Jurkat, Clone E6-1 (cell line): ENCODE measurements at places on chromosomes 13 and 19.

DNA sequence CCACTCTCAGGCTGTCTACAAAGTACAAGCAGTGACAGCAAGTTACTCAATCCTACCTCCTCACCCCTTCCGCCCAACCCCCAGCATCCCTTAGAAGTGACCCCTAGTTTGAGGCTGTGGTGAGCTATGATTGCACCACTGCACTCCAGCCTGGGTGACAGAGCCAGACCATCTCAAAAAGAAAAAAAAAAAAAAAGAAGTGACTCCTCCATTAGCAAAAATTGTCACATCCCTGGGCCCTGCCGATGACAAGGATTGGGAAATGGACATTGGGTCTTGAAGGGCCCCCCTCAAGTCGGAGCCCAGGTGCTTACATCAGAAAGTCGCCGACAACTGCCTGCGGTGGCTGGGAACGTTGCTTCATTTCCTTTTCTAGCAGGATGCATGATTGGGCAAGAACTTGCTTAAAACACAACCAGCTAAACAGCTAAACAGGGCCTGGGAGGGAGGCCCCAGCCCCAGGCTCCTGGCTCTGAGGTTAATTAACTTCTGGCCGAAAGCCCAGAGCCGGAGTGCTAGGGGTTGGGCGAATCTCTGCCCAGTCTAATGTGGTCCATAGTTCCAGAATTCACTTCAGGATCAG lies 15.3 kb downstream of the RAB3D start:
- DNase-seq: peak; percentile 96

DNA sequence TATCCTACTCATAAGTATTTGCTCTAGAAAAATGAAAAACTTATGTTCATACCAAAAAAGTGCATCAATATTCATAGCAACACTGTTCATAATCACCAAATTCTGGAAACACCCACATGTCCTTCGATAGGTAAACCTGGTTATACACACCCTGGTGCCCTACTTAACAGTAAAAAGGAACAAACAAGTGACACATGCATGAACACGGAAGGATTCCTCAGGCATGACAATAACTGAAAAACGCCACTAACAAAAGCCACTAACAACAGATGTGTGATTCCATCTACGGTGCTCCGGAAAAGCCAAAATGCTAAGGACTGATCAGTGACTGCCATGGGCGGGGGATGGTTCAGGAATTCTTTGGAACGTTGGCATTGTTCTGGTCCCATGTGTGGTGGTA lies 65.5 kb downstream of the STK24 start:
- no peak for DNase-seq

DNA sequence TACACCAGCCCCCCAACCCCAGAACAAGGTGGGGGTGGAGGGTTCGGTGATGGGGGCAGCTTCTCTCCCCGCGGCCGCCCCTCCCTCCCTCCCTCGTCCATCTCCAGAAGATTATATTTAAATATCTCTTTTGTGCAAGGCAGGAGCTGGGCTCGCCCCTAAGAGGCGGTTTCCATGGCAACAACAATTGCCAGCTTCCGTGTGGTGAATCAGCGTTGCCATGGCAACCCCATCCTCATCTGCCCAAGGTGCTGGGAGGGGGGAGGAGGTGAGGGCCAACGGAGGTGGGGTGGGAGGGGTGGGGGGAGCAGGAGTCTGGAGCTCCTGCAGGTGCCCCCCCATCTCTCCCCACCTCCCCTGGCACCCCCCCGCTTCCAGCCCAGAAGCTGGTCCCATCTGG lies 46.4 kb downstream of the CELF5 start:
- peak; percentile 74 for DNase-seq

GRCh38 chr13:113631341-113632095 lies 26.5 kb downstream of the ATP4B start:
- no peak for DNase-seq

GRCh38 chr19:48568345-48568886 lies 16.4 kb downstream of the SULT2B1 start:
- no peak for DNase-seq

GRCh38 chr13:39612023-39612637 lies 9.1 kb upstream of the LHFPL6 start:
- DNase-seq: peak; percentile 54

- DNase-seq: no peak
Observed at GRCh38 chr19:11657307-11657706, 60.0 kb downstream of the ZNF627 start.

GRCh38 chr13:51246418-51247277 lies 24.4 kb downstream of the FAM124A start:
- no peak for DNase-seq

GRCh38 chr19:7921302-7921966 lies 1.3 kb downstream of the SNAPC2 start:
- no peak for DNase-seq

- DNase-seq: no peak
Observed at GRCh38 chr13:113601166-113602070, 16.9 kb downstream of the TFDP1 start.

DNA sequence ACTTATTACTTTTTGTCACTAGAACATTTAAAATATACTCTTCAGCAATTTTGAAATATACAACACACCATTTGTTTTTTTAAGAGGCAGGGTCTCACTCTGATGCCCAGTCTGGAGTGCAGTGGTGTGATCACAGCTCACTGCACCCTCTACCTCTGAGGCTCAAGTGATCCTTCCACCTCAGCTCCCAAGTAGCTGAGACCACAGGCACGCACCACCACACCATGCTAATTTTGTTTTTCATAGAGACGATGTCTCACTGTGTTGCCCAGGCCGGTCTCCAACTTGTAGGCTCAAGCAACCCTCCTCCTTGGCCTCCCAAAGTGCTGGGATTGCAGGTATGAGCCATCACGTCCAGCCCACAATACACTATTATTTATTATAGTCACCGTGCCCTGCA lies 2.6 kb downstream of the IGFL2 start:
- DNase-seq: no peak

GRCh38 chr19:37932985-37933936 lies 26.3 kb downstream of the SIPA1L3 start:
- DNase-seq: no peak

GRCh38 chr13:60213236-60213744 lies 49.6 kb upstream of the DIAPH3 start:
- no peak for DNase-seq

- DNase-seq: no peak
Observed at GRCh38 chr19:307793-308420, 16.7 kb upstream of the PLPP2 start.

GRCh38 chr13:48144413-48145035 lies 49.6 kb upstream of the MED4 start:
- no peak for DNase-seq

DNA sequence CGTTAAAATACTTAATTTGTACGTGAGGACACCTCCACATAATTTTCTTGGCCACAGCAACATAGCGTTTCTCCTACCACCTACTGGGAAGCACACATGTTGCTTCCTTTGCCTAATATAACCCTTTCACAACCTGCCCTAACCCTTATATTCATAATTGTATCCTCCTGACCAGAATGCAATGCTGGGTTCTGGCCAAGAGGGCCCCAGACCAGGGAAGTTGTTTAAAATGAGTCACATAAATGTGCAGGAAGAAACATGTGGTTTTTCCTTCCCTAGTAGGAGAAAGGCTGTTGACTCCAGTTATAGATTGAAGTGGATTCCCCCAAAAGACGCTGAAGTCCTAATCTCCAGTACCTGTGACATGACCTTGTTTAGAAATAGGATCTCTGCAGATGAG lies 187.3 kb downstream of the NUFIP1 start:
- DNase-seq: no peak

DNA sequence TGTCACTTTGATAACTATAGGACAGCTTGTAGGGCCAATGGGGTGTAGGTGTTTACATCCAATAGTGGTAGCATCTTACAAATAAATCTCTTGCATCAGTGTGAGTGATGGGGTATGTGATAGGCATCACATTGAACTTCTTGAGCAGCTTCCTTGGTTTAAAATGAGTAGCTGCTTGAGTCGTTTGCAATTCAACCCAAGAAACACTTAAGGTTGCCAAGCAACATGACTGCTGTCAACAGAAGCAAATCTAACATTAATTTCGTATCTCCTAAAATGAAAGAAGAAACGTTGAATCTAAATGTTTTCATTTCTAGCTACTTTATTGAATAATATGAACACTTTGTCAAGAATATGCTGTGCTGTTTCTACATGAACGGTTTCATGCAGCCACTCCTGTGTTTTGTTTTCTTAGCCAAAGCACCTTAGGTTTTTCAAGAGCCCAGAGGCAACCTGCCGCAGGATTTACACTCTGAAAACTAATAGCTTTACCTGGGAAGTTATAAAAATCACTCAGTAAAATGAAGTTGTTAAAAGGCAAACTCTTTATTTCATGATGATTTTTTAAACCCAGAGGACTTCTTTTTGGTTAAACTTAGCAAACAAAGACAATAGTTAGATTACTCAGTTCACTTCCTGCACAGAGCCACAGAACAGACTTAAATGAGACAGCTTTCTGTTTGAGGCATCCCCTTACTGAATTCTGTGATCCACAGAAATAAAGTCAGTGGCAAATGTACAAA lies 305.2 kb downstream of the MTUS2 start:
- DNase-seq: no peak

GRCh38 chr19:40165362-40165937 lies 25.8 kb upstream of the MAP3K10 start:
- DNase-seq: peak; percentile 54

GRCh38 chr13:110044551-110045111 lies 258.2 kb upstream of the IRS2 start:
- DNase-seq: no peak

- no peak for DNase-seq
Observed at GRCh38 chr19:2775556-2776430, 7.3 kb downstream of the SGTA start.

DNA sequence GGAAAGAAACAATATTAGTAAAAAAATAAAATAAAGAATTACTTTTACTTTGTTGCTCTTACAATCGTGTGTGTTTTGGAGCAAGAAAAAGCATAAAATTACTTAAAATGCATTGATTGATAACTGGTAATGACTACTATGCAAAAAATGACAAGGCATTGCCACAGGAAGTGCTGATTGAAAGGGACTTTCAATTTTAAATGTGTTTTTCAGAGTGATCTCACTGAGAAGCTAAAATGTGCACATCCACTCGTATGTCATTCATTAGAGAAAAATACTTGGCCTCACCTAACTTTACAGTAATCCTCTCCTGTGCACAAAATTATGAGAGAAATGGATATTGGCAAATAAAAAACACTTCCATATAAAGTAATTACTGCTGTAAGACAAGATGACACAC lies 934.9 kb downstream of the SLITRK6 start:
- DNase-seq: no peak

GRCh38 chr13:24500977-24501376 lies 11.6 kb downstream of the PARP4 start:
- no peak for DNase-seq
